NCI-H1105 (cell line): ENCODE measurements at places on chromosomes 11 and 22.

DNA sequence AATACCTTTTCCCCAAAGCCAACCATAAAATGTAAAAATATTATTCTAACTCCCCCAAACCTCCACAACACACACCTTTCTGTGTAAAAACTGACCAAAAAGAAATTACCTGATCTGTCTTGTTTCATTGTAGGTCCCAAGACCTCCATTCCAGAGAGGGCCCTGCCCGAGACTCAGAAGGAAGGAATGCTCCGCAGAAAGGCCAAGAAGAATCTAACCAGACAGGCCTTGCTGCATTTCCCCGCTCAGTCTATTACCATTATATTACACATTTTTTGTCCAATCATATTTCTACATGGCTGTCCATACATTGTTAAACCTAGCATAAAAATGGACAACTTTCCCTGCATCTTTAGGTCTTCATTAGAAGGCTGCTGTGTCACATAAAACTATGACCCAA, 237.5 kb upstream of the UBASH3B start:
- no peak for DNase-seq

GRCh38 chr11:27358296-27358695, 4.7 kb downstream of the CCDC34 start:
- no peak for DNase-seq

- no peak for DNase-seq
Measured at GRCh38 chr11:126510621-126511370, 155.3 kb downstream of the ST3GAL4 start.

DNA sequence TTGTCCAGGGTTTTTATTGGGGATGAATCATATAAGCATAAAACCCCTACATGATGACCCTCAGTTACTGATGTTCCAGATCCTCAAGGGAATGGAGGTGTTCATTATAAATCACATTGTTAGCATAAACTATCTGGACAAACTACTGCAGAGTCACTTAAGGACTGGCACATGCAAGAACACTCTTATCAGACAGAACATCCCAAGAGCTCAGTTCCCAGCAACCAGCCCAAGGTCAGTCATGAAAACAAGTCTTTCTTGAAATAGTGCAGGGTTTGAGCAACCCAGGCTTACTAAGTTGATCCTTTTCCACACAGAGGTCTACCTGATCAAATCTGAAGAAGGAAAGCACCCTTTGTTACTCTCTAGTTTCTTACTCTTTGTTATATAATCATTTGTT, 13.5 kb upstream of the PTS start:
- no peak for DNase-seq

DNA sequence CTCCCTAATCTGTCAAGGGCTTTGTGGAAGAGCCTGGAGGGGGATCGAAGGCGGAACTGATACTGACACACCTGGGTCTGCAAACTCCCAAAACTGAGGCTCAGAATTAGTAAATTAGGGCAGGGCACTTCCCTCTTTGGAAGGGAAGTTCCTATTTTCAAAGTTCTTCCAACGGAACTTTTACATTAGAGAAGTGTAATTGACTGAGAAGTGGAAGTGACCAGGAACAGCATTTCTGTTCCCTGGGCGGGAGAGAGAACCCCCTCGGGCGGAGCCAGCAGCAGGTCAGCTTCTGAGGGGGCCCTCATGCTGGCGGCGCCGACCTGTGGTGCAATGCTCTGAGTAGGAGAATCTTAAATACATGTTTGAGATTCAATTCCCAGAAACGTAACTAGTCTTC, 1.1 kb upstream of the CBL start:
- no peak for DNase-seq

DNA sequence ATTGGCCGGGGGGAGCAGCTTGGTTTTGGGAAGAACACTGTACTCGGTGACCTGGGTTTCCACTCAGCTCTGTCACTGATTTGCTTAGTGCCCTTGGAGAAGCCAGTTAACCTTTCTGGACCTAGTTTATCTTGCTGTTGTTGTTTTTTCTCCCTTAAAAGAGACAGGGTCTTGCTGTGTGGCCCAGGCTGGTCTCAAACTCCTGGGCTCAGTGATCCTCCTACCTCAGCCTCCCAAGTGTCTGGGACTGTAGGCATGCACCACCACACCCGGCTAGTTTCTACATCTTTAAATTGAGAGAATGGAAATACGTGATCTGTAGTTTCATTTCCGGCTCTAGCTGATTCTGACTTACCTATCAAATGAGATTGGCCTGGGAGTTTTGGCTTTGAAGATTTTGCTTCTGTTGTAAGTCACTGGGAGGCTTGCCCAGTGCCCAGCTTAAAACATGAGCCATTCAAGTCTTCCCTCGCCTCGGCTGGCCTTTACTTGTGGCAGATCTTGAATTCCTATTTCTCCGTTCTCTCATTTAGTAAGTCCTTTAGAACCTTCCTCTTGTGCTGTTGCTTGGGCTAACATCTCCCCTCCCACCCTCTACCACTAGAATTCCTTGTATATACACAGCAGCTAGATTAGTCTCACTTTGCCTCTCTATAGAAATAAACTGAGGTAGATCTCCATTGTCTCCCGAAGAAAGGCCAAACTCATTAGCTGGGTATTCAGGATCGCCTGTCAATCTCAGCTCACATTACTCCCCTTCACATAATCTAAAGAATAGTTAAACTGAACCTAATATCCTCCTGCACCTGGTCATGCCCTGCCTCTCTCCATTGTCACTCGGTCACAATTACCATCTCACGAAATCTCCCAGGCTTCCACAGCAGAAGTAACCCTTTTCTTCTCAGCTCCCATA, 87.7 kb upstream of the SLC25A18 start:
- no peak for DNase-seq
